Mesothelial cell of epicardium (in vitro differentiated cells): ENCODE measurements at places on chromosomes 5 and 9.

GRCh38 chr5:154986151-154986550 lies 27.4 kb upstream of the KIF4B start:
- DNase-seq, result no peak

DNA sequence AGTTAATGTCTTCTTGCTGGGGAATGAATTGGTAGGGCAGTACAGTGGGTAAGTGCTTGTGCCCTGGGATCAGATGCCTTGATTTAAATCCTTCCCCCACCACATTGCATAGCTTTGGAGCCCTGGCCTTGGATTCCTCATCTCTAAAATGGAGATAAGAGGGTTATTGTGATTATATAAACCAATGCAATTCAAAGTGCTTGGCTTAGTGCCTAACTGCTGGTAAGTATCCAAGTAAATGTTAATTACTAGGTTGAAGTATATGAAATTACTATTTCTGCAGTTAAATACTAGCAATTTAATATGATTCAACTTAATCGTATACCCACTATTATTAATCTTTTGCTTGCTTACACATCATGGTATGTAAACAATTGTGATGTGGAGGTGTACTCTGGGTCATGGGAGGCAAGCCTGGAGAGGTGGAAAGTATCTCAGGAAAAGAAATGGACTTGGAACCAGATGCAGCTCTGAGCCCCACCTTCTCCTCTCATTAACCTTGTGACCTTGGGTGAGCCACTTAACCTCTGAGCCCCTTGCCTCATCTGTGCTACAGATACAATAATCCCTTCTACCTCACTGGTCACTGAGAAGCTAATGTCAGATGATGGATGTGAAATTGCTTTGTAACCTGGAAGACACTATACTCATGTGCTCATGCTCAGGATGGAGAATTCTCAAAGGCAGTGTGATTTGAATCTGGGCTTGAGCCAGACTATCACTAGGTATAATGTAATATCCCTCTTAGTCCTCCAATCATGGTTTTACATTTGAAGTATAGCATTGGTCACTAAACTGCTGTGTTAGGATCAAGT lies 23.8 kb downstream of the NEUROG1 start:
- no peak for DNase-seq

- peak; percentile 64 for DNase-seq
Measured at GRCh38 chr5:126875303-126875785, 98.4 kb downstream of the LMNB1 start.

DNA sequence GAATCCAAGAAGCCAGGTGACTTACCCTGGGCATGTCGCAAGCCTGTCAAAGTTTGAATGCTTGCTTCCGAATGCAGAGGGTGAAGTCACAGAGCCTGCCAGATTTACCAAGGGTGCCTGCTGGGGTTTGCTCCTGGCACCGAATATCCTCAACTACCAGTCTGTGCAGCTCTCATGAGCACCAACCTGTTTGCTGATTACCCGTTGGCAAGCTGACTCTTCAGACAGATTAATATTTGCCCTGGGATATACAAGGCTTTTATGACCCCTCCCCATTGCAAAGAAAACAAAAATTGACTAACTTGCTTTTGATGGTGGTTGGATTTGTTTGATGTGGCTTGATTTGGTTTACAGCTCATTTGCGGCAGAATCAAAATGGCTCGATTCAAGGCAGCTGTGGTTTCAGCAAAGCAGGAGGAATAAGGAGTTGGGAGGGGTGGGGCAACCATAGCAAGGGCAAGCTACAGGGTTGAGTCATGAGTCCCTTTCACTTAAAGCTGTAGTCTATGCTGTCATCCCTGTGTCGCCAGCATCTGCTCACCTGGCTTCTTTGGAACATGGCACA lies 82.3 kb upstream of the AGXT2 start:
- no peak for DNase-seq

DNA sequence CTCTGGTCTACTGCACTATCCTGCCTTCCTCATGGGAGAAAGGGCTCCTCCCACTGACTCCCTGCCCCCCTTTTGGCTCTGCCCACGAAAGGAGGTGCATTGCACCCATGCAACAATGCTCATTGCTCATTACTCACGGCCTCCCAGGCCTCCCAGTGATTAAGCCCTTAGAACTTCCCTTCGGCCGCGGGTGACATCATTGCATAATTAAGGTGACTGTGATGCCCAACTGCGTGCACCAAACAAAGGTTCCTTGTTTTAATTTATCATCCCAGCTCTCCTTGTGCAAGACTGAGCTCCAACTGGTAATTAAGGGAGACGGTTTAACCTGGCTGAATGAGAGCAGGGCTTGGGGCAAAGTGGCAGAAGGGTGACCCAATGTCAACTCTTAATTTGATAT lies 180.4 kb downstream of the GAS1 start:
- DNase-seq, result no peak

DNA sequence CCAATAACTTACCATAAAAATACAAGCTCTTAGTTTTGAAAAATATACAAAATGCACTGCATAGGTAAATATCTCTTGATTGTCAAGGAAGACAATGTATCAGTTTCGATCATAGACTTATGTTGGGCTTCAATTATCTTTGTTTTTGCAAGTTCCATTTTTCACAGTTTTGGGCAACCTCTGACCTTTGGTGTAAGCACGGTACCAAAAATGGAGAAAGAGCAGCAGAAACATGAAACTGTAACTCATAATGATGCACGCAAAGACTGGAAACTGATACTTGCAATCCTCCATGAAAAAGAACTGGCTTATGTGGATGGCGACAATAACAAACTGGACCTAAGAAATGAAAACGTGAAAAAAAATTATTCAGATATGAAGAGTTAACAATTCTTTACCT lies 54.5 kb upstream of the DEPDC1B start:
- no peak for DNase-seq

DNA sequence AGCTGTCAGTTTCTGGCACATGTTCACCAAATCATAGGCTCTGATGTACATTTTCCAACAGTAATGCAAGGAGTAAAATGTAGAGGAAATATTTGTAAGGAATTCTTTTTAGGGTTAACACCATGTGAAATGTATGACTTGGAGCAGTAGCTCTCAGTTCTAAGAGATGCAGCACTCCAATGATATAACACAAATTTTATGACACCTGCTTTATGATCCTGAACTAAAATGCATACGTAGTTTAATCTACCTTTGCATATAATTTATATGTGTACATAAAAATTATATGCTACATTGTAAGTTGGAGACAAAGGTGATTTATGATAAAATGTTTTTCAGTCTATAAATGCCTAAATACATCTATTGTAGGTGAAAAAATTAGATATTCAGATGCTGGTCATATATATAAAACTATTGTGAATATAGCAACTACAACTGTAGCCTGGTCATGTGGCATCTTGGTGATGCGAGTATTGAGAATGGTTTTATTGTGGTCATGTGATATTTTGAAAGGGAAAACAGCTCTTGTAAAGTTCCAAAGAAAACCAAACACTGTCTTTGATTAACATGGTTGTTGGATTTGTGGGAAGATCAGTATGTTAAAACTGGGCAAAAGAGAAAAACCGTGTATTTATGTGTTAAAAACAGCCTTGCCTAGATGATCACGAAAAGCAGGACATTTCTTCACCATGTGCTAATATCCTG lies 171.0 kb downstream of the TRIO start:
- DNase-seq, result no peak

GRCh38 chr9:69173891-69174615 lies at the start of gene TJP2:
Gene TJP2 (plus strand): TSS chr9:69174277. CDS start chr9:69174373, 96 bp downstream.
- peak; percentile 68 for DNase-seq

GRCh38 chr9:1018121-1018520 lies 32.0 kb upstream of the DMRT2 start:
- DNase-seq, result no peak

GRCh38 chr5:115544043-115544435 lies 536 bp downstream of the FEM1C start:
- DNase-seq, result peak; percentile 56

GRCh38 chr9:75382126-75382525 lies 293.8 kb downstream of the OSTF1 start:
- DNase-seq, result no peak
